Memory B cell (primary cell): ENCODE measurements at places on chromosomes 2 and 18.
A peak's percentile ranks its signal among the peaks of the same experiment; 100 is the strongest.

GRCh38 chr2:164786787-164787186 lies 54.8 kb downstream of the COBLL1 start:
- no peak for DNase-seq

DNA sequence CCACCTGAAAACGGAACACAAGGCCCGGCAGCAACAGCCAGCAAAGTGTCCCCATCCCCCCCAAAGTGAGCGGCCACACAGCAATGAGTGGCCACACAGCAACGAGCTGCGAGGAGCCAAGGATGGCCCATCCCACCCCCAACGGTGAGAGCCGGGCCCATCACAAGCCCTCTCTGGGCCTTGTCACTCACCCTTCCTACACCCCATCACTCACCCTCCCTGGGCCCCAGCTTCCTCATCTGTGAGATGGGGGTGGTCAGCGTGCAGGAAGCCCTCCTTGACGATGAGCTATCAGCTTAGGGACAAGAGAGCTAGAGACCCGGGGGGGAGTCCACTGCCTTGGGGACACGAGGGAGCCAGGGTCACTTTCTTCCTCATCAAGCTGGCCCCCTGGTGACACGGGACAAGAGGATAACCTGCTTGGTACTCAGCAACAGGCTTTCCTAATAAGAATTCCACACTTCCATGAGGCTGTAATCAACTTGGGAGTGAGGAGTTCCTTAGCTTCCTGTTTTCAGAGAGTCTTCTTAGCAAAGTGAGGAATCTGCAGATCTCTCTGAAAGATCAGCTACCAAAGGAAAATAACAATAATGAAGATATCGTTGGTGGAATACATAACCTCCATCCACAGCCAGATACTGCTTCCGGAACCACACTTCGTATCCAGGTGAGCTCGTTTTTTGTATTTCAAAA lies 92.8 kb downstream of the HDAC4 start:
- no peak for DNase-seq

GRCh38 chr2:157413326-157414035 lies 30.4 kb downstream of the CYTIP start:
- peak; percentile 9 for DNase-seq

DNA sequence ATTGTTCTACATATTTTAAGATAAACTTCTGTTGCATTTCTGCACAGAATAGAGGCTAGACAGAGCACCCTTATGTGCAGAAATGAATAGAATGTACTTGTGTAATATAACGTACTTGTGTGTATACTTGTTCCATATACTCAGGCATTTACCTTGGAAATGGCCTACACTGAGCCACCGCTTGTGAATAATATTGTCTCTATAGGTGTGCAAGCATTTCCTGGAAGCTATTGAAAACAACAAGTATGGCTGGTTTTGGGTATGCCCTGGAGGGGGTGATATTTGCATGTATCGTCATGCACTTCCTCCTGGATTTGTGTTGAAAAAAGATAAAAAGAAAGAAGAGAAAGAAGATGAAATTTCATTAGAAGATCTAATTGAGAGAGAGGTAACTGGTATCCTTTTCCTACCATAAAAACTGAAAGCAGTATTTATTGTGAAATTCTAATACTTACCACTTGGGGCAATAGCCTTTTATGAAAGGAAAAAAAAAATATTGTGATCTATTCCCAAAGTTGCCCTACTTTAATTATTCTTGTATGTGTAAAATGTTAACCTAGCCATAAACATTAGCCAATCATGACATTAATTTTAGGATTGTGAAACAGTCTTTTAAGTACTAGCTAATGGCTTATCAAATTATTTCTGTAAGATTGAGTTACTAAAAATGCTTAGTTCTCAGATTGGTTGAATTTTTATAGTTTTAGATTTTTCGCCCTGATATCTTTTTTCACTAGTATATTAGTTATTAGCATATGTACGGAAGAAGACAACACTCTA lies 18.0 kb downstream of the ZC3H15 start:
- no peak for DNase-seq

DNA sequence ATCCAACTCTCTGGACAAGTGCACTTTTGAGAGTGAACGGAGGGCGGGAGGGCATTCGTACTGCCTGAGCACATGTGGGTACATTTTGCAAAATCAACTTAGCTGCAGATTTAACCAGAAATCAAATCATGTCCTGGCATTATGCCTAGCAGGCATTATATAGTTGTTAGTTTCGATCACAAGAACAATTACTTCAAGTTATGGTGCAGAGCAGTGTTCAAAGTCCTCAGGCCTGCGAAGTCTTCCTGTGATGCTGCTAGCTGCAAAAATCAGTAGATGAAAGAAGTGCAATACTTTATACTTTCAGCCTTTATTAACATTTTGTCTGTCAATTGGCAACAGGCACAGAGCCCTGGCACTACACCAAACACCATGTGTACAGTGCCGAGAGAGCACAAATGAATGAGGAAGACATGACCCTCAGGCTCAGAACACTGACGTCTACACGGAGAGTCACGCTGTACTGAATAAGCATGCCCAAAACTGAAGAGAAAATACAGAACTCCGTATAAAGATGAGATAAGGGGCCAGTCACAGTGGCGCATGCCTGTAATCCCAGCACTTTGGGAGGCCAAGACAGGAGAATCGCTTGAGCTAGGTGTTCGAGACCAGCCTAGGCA lies 92.1 kb upstream of the CREB1 start:
- no peak for DNase-seq
